ENCODE measurements at places on chromosomes 12 and 14.

- peak; percentile 87 for DNase-seq
Measured at GRCh38 chr12:54294152-54294952, 6.5 kb downstream of the NFE2 start.

GRCh38 chr12:31702047-31702446 lies 26.8 kb downstream of the AMN1 start:
- no peak for DNase-seq

GRCh38 chr14:65277580-65278270 lies 134.8 kb upstream of the FUT8 start:
- DNase-seq, result peak; percentile 82

- no peak for DNase-seq
Measured at GRCh38 chr12:17192721-17193120, 586.8 kb upstream of the LMO3 start.

- peak; percentile 20 for DNase-seq
Measured at GRCh38 chr12:25123126-25123525, 71.8 kb downstream of the DNAI7 start.

- no peak for DNase-seq
Measured at GRCh38 chr14:91061056-91061887, 831 bp upstream of the RPS6KA5 start.

- DNase-seq, result no peak
Measured at GRCh38 chr14:100019156-100019744, 46.0 kb upstream of the EVL start.

DNA sequence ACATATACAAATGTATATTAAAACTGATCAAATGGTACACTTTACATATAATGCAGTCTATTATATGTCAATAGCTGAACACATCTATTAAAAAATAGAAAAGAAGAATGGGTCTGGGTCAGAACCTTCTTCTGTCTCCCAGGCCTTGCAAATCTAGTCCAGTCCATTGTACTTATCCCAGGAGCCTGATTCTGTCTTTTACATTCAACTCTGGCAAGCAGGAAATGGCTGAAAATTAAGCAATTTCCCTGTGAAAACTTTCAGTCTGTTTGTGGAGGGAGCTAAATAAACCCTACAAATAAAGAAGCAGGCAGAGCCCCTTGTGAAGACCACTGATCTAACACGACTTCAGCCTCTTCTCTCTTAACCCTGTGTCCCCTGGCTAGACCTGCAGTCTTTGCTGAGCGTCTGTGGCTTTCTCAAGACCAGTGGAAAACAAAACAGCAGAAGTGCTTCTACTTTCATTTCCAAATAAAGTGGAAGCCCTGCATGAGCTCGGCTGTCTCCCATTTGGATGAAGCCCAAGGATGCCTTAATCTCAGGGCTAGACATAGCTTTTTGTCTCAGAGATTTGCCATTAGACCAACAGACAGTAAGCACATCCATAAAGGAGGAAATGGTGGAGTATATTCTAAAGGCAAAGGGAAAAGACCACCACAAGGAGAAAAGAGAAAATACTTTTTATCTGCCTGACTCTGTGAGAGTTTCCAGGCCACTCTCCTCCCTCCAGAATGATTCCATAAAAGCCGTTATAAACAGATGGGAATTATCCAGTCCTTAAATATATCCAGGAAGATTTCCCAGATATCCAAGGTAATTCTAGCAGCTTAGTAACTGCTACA lies 48.2 kb downstream of the CRACR2A start:
- no peak for DNase-seq

All from COLO829 (cell line).